ENCODE measurements at places on chromosomes 7 and 10.

- peak; percentile 3 for DNase-seq
These were observed 76.6 kb upstream of the HGF start for GRCh38 chr7:81846398-81846797.

DNA sequence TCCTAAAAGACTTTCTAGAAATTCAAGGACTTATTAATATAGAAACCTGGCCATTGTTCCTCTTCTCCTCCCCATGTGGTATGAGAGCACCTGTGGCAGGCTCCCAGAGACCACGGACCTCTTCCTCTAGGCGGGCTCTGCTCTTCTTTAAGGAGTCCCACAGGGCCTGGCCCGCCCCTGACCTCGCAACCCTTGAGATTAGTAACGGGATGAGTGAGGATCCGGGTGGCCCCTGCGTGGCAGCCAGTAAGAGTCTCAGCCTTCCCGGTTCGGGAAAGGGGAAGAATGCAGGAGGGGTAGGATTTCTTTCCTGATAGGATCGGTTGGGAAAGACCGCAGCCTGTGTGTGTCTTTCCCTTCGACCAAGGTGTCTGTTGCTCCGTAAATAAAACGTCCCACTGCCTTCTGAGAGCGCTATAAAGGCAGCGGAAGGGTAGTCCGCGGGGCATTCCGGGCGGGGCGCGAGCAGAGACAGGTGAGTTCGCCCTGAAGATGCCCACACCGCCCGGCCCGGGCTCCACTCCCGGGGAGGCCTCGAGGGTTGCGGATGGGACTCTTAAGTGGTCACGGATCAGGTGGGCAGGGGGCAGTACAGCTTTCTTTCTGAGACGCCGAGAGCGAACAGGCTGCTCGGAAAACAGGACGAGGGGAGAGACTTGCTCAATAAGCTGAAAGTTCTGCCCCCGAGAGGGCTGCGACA, at the start of gene SLC26A4:
TSS of gene SLC26A4 (plus strand) at position 448 of the 700 bp plus-strand sequence. CDS start 814 bp downstream, outside the sequence.
- no peak for DNase-seq

- no peak for DNase-seq
These were observed 19.3 kb downstream of the CDHR3 start for GRCh38 chr7:105982388-105982787.

- no peak for DNase-seq
These were observed 41.5 kb upstream of the GPR141 start for GRCh38 chr7:37642028-37642540.

DNA sequence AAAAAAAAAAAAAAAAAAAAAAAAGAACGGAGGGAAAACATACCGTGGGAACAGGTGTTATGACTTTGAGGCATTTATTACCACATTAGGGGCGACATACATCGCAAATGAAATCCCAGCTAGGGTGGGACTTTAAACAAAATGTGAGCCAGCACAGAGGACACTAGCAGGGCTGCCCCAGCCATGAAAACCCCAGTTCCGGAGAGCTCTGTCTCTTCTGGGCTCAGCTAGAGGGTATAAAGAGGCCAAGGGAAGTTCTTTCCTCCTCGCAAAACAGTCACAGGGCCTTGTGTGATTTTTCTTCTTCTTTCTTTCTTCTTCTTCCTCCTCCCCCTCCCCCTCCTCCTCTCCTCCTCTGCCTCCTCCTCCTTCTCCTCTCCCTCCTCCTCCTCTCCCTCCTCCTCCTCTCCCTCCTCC, 59.9 kb upstream of the ECHDC3 start:
- DNase-seq = no peak

DNA sequence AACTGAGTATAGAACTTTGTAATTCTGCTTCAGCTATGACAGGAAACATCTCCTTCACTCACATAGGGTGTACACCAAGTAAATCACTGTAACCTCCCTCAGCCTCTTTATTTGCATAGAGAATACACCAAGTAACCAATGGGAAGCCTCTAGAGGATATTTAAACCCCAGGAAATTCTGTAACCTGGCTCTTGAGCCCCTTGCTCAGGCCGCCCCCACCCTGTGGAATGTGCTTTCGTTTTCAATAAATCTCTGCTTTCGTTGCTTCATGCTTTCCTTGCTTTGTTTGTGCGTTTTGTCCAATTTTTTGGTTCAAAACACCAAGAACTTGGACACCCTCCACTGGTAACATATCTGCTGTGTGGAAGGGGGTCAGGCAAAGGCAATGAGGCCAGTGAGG, 60.2 kb downstream of the CLRN3 start:
- no peak for DNase-seq

Data from head of caudate nucleus (tissue), 42 donors.